NCI-H2227 treated with DMSO at 0.1 percent for 48 hours (cell line): ENCODE measurements at places on chromosomes 6 and 20.

- peak; percentile 61 for DNase-seq
These were observed 150.5 kb upstream of the PRSS16 start for GRCh38 chr6:27096834-27097511.

- no peak for DNase-seq
These were observed 247.3 kb upstream of the PDE10A start for GRCh38 chr6:165910184-165910966.

DNA sequence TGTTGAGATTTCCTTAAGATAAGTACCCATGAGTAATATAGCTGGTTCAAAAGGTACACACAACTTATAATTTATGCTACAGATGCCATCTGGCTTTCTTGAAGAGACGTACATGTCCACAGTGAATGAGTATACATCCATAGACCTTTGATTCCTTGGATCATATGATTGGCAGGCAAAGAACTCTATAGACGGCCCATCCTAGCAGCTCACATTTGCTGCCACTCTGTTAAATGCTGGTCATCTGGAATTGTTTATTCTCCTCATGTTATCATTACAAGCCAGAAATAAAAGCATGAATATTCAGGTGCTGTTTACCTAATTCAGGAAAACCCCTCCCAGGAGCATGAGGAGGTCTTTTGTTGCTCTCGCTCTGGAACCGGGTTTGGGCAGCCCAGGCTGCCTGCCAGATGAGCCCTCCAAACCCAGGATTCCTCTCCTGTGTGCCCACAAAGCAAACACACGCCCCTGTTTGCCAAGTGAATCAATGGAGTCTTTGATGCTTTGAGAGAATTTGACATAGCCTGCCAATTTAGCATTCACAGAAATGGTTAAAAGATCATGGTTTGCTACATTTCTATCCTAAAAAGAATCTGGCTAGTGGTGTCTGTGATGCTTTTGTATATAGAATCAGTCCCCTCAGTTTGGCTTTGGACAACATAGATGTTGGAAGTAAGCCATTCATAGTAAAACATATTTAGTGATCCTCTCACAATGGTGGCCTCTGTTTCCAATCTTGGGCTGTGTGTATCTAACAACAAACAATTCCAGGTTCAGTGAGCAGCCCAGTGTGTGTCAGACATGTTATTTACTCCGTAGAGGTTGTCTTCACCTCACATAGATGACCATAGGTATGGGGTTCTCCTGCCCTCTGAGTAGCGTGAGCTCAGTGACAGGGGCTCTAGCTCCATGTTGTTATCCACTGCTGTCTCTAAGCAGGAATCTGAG, 17.5 kb upstream of the PLCG1 start:
- no peak for DNase-seq

GRCh38 chr6:21604081-21604480, 10.5 kb downstream of the SOX4 start:
- no peak for DNase-seq

DNA sequence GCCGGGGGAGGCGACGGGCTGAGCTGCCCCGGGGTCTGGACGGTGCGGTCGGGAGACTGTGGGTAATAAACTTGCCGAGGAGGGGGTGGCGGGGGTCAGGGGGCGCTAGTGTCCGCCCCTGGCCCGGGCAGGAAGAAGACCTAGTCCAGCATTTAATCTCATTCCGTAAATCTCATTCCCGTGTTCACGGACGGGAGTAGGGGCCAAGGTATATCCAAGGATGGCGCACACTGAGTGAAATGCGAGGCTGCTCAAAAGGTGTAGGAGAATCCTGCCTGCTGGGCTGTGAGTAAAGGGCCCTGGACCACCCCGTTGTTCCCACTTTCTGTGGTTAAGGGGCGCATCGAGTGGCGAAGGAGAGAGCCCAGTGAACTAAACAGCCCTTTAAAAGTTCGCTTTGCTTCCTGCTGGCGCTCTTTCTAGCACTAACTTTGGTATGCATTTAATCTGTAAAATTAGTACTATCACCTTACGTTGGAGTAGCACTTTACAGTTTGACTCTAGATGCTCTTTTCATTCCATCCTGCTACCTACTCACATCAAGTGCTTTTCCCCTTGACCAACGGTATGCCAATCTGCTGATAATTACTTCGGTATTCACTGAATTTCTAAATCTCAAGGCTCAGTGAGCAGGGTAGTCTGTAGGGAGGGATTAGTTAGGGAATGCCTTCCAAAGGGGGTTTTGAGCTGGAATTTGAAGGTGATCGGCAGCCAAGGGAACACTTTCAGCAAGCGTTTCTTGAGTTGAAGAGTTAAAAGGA, 730 bp downstream of the PARD6B start:
- DNase-seq, result no peak

DNA sequence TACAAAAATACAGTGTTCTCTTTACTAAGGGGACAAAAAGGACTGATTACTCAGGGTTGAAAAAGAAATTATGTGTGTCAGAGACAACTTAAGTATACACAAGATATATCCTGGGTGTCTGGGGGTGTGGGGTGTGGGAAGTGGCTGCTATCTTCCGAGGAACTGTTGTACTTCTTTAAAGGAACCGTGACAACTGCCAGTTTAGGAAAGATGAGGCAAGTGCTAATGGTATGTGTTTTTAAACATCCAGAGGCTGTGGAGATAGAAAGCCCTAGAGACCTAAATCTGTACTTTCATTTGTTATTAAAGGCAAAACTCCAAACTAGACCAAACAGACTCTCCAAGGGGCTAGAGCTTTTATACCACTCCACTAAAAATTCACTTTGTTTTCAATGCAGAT, 95.6 kb downstream of the SNAP25 start:
- DNase-seq, result no peak

DNA sequence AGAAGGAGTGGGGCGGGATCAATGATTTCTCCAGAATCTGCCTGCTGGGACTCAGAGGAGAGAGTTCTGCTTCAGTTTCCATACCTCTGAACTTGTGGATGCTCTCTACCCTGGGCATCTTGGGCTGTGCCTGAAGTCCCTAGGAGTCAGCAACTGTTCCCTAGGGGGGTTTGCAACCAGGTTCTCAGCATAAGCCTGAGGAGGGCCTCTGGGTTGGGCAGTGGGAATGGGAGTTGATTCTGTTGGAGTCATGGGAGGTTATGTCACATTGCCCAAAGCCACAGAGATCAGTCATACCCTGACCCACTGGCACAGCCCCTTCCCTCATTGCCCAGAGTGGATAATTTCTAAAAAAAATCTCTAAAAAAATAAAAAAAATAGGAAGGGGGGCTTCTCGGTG, 47.4 kb downstream of the MOCS1 start:
- no peak for DNase-seq

DNA sequence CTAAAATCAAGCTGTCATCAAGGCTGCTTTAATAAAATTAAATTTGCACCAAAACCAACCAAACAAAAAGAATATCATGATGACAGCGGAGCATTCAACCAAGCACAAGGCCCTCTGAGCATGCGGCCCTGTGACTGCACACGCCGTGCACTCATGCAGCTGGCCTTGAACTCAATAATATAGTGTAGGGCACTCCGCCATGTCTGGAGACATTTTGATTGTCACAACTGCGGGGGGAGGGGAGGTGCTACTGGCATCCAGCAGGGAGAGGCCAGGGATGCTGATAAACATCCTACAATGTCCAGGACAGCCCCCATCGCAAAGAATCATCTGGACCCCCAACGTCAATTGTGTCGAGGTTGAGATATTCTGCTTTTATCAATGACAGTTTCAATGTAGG, 9.7 kb downstream of the MOCS3 start:
- no peak for DNase-seq

- no peak for DNase-seq
These were observed 20.5 kb downstream of the JPH2 start for GRCh38 chr20:44166477-44166876.

- peak; percentile 3 for DNase-seq
These were observed 3.1 kb downstream of the PXDC1 start for GRCh38 chr6:3748208-3749066.

GRCh38 chr6:51718533-51718932, 368.9 kb downstream of the PKHD1 start:
- no peak for DNase-seq

DNA sequence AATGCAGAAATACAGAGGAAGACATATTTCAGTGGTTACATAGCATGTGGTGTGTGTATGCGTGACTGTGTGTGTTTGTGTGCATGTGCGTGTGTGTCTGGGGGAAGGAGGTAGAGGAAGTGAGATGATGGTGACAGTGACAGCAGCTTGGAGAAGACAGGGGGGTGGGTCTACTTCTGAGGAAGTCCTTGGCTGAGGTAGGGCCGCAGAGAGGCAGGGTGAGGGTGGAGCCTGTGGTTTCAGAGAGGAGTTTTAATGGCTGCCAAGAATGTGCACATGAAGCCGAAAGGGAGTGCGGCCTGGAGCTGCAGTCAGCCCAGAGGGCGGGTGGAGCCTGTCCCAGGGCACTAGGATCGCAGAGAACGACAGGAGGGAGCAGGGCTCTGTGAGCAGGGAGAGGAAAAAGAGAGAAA, 22.7 kb upstream of the RNF24 start:
- DNase-seq, result no peak

- no peak for DNase-seq
These were observed 68.6 kb upstream of the PRSS16 start for GRCh38 chr6:27178860-27179259.

DNA sequence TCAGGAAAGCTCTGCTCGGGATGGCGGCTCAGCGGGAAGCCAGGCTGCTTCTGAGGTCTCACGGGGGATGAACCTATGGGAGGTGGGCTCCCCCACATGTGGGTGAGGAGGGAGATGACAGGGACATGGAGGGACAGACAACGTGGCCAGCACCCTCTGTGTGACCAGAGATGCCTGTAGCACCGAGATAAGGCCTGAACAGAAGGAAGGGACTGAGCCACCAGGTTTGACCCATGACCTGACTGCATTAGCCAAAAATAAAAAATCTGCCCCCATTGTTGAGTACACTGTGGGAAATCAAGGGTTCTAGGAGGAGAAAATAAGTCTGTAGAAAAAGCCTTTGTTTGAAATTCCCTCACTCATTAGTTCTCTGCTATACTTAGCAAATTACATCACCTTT, 105.7 kb downstream of the RNASET2 start:
- DNase-seq, result no peak

- DNase-seq, result no peak
These were observed 20.7 kb upstream of the TOX2 start for GRCh38 chr20:43893930-43894329.

- no peak for DNase-seq
These were observed 47.1 kb upstream of the TBC1D7 start for GRCh38 chr6:13375360-13375878.
